ENCODE measurements at places on chromosomes 4 and X. TPM values are rescaled to one million over a fixed set of nuclear protein-coding genes. Genes with fewer than 3 reads are reported as not detected.

ZAR1 gene
- 0.02 TPM for polyA plus RNA-seq

TKTL2 gene
- 0.02 TPM for polyA plus RNA-seq

RRH gene
- 0.11 TPM for polyA plus RNA-seq

CT45A7 gene
- not detected for polyA plus RNA-seq

SPIN4 gene
- polyA plus RNA-seq: 2.8 TPM

PGK1 gene
- polyA plus RNA-seq: 188 TPM

SERPINA7 gene
- polyA plus RNA-seq: 0.02 TPM

DGAT2L6 gene
- 0.02 TPM for polyA plus RNA-seq

KCND1 gene
- 3.1 TPM for polyA plus RNA-seq

PAGE1 gene
- polyA plus RNA-seq: not detected

GSPT2 gene
- 18.8 TPM for polyA plus RNA-seq

THAP6 gene
- polyA plus RNA-seq: 7.8 TPM

ANKRD50 gene
- polyA plus RNA-seq: 3.1 TPM

SLITRK4 gene
- polyA plus RNA-seq: 6.1 TPM

UGT8 gene
- polyA plus RNA-seq: 0.30 TPM

BGN gene
- 21.6 TPM for polyA plus RNA-seq

PDE6B gene
- polyA plus RNA-seq: 7.7 TPM

TRMT44 gene
- 8.4 TPM for polyA plus RNA-seq

XPNPEP2 gene
- polyA plus RNA-seq: 0.62 TPM

HMX1 gene
- 0.05 TPM for polyA plus RNA-seq

PRRG3 gene
- 0.87 TPM for polyA plus RNA-seq

EVC2 gene
- polyA plus RNA-seq: 2.2 TPM

SHOX gene
- polyA plus RNA-seq: 0.02 TPM

NOX1 gene
- 1.4 TPM for polyA plus RNA-seq

CT45A5 gene
- 0.71 TPM for polyA plus RNA-seq

ARX gene
- 0.09 TPM for polyA plus RNA-seq

MAOA gene
- 51.3 TPM for polyA plus RNA-seq

POLN gene
- 2.9 TPM for polyA plus RNA-seq

ITM2A gene
- 202 TPM for polyA plus RNA-seq

XAGE2 gene
- 0.18 TPM for polyA plus RNA-seq

FRMPD3 gene
- polyA plus RNA-seq: 0.09 TPM

All from thymus (tissue), 14 donors.